ENCODE measurements at places on chromosomes 7 and 10. TPM values are rescaled to one million over a fixed set of nuclear protein-coding genes. Genes with fewer than 3 reads are reported as not detected.

DNA sequence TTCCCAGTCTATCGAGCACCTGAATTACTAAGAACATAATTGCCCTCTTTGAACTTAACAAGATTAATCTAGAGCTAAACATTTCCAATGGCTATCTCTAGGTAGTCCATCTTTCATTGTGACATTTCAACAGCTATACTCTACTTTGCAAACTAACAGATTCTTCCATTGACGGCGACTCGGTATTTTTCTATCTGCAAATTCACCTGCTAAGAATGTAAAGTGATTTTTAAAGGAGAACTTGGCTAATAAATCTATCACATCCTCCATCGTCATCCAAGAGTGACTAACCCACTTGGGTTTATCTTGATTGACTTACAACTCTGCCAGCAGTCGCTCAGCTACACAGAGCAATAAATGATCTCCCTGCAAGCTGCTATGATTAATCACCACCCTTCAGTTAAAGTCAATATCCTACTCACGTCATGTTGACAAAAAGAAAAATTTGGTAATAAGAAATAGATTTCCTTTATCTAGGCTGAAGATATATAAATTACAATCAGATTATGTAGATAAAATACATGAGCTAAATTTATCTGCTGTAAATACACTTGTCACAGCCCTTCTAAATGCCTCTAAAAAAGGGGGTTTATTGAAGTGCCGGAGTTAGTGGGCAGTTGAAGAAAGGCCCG lies 99.5 kb downstream of the SFMBT2 start:
- peaks cover 4% of the 10 kb centered on the region for H3K4me1 ChIP-seq
- H3K4me3 ChIP-seq: no peak overlapping the region
- H3K27ac ChIP-seq: no peak overlapping the region
- no peaks in the 10 kb centered on the region for H3K36me3 ChIP-seq

DNA sequence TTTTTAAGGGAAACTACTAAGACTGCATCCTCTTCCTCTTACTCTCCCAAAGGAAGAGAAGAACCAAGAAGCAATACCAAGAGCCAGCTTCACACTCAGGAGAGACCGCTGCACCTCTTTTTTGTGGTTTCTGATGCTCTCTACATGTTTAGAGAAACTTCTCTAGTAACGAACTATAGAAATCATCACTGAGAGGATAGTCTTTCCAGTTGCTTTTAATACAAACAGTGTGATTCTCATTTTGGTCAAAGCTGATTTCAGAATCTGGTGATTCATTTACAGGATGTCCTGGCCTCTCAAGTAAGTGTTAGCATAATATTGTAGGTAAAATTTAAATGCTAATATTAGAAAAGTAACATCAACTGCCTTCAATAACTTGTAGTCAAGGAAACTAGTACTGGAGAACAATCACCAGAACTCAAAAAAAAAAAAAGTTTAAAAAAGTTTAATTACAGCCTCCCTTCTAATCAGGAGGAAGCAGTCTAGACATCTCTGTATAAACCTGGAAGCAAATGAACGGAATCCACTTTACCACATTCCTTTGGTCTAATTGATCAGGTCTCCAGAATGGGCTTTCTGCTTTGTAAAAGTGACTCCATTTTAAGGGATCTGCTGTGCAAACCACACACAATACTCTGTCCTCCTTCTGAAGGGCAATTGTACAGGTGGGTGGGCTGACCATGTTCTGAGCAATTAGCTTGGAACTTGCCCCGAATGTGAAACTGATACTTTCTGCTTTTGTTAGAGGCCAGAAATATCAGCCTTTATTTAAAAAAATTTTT lies 3.0 kb downstream of the LAMB1 start:
- peaks cover 24% of the 10 kb centered on the region for H3K36me3 ChIP-seq
- H3K4me1 ChIP-seq: peaks cover 89% of the 10 kb centered on the region
- no peak for DNase-seq
- peak overlapping the region; percentile 89 for H3K27ac ChIP-seq

DNA sequence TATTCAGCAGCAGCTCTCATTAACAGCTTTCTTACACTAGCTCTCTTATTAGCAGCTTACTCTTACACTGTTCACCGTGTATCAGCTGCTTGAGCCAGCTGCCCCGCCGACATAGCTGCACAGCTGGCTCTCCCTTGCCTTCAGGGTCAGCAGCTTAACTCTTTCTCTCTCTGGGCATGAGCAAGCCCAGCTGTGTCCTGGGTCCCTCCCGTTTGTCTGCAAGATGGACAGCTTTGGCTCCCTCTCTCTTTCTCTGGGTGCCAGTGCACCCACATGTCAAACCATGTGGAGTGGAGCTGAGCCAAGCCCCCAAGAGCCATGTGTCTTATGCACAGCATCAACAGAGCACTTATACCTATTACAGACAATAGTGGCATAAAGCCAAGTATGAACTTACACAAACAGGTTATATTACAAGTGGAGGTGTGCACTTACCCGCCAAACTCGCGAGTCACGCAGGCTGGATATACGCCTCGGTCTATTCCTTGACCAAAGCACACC lies 35.7 kb upstream of the MTPAP start:
- H3K36me3 ChIP-seq: no peaks in the 10 kb centered on the region
- no peaks in the 10 kb centered on the region for H3K27me3 ChIP-seq
- no peak for DNase-seq
- peaks cover 16% of the 10 kb centered on the region for H3K4me1 ChIP-seq
- H3K27ac ChIP-seq: no peak overlapping the region

DNA sequence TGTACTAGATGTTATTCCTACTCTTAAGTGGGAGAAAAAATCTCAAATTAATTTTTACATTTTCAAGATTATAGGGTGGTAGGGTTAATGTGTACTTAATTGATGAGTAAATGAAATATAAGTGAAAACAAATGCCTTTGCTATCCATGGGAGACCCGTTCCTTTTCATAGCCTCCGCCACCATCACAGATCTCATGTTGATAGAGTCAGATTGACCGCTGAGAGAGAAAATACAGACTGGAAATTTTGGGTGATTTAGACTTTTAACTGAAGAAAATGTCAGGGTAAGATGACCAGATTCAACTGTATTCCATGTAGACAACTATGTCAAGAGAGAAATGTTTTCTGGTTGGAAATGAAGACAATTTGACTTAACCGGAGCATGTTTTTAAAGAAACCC lies 446.2 kb downstream of the AUTS2 start:
- no peaks in the 10 kb centered on the region for H3K36me3 ChIP-seq
- peaks cover 11% of the 10 kb centered on the region for H3K4me1 ChIP-seq
- H3K27ac ChIP-seq: no peak overlapping the region
- no peaks in the 10 kb centered on the region for H3K27me3 ChIP-seq
- H3K4me3 ChIP-seq: no peak overlapping the region

DNA sequence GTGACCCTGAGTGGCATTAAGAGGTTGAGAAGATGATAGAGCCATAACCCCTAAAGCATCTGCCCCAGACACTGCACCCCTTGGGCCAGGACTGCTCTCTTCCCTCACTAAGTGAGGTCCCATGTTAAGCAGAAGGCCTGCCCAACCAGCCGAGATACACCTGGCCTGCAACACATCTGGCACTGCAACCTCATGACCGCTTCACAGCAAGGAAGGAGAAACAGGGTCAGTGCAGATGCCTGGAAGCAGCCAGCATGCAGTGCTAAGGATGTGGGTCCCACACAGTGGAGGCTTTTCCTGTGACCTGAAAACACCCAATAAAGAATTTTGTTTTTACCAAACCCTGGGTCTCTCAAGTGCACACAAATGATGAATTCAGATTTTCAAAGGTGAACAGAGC lies 7.4 kb downstream of the NOD1 start:
- H3K27ac ChIP-seq: peak overlapping the region; percentile 84
- no peaks in the 10 kb centered on the region for H3K27me3 ChIP-seq
- peaks cover 98% of the 10 kb centered on the region for H3K4me1 ChIP-seq
- no peak overlapping the region for H3K4me3 ChIP-seq
- peaks cover 5% of the 10 kb centered on the region for H3K36me3 ChIP-seq

DNA sequence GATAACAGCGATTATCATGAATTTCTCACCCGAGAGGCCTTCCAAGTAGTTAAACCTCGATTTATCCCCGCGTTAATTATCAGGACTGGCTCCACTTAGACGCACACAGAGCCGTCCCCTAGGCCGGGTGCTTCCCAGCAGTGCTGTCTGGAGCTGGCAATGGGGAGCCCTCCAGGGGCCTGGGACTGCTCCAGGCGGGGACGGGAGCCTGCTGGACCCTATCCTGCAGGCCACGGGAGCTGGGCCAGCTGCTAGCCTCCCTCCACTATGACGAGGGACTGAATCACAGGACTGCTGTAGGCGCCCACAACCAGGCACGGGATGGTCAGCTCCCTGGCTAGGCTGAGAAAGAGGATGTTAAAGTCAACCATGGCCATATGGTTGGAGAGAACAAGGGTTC lies 229.1 kb downstream of the ELFN1 start:
- peaks cover 10% of the 10 kb centered on the region for H3K36me3 ChIP-seq
- no peak overlapping the region for H3K27ac ChIP-seq
- no peak overlapping the region for H3K4me3 ChIP-seq
- no peaks in the 10 kb centered on the region for H3K4me1 ChIP-seq
- DNase-seq: no peak

DNA sequence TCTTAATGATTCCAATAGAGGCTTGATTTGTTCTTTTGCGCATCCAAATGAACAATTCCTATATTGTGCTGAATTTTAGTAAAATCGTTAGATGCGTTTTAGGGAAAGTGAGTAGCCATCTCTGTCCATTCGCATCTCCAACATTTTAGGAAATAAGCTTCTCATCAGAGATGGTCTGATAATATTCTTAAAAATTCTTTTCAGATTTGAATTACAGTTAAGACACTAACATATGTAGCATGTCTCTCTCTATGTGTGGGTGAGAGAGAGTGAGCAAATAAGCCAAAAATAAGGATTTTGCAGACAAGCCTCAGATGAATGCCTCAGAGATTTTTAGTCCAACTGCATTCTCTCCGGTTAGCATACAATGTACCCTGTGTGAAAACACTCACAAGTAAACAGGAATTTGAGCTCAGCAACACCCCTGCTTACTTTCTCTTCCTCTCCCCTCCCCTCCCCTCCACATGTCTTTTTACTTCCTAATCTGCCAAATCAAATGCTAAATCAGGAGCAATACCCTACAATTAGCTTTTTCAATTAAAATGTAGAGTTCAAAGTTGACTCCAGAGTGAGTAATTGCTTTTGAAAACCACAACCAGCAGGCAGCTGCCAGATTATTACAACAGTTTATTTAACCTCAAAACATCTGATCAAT lies 354.4 kb downstream of the CRPPA start:
- H3K27ac ChIP-seq: peak overlapping the region; percentile 38
- no peak for DNase-seq
- no peaks in the 10 kb centered on the region for H3K27me3 ChIP-seq
- peak overlapping the region; percentile 3 for H3K4me3 ChIP-seq

Gene SH3PXD2A
- 30.5 TPM for total RNA-seq

Gene TEX47
- total RNA-seq: not detected

Gene CALML3
- total RNA-seq: not detected

Gene MAT1A
- total RNA-seq: not detected

Gene SPDYE8
- total RNA-seq: not detected
